Activated CD4-positive, alpha-beta T cell treated with anti-CD3 and anti-CD28 coated beads, Interleukin-2, amount 50 U/mL, for 24 hours (primary cell): ENCODE measurements at places on chromosomes 16 and 17.

DNA sequence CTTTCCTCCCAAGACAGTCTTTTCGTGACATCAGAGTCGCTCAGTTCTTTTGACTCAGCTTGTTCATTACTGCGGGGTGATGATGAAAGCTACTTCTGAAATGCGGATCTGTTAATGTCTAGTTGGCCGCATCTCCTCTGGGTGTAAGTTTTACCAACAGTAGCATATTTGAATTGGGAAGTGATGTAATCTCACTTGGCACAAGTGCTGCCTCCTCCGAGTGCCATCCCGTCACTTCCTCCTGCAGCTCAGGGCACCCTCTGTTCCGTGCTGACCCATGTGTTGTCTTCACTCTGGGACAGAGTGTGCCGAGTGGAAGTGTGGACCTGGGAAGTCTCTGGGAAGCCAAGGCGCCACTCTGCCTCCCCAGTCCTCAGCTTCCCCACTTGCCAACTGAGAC is 8.9 kb downstream of the ADAD2 start:
- no peak for DNase-seq

DNA sequence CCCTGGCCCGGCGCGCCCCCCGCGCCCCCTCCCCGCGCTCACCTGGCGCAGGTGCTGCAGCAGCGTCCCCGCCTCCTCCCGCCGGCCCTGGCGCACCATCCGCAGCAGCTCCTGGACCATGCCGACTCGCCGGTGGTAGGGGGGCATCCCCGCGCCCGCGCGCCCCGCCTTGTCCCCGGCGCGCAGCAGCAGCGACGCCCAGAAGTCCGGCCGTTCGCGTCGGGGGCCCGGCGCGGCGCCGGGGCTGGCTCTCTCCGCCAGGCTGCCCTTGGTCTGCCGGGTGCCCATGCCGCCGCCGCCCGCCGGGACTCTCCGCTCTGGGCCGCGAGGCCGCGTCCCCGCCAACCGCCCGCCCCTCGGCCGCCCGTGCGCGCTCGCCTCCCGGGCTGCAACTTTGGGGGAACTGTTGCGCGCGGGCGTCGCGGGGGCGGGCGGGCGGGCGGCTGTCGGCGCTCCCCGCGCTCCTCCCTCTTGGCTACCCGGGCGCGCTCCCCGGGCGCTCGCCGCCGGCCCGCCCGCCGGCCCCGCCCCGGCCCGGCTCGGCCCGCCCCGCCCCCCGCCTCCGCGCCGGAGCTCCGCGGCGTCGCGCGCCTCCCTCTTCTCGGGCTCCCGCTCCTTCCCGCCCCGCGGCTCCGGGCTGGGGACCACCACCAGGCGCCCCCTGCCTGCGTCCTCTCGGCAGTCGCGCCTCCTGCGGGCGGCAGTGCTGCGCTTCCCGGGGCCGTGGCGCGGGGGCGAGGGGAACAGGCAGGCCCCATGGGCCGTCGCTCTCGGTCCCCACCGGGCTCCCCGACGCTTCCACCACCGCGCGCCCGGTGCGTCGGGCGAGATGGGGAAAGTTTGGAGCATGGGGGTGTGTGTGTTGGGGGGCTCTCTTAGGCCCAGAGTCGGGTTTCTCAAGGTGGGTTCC is at the start of gene LRRC75A:
Gene LRRC75A (minus strand): TSS at position 491 of the 910 bp plus-strand sequence. CDS start 203 bp downstream, at position 288.
- no peak for DNase-seq

DNA sequence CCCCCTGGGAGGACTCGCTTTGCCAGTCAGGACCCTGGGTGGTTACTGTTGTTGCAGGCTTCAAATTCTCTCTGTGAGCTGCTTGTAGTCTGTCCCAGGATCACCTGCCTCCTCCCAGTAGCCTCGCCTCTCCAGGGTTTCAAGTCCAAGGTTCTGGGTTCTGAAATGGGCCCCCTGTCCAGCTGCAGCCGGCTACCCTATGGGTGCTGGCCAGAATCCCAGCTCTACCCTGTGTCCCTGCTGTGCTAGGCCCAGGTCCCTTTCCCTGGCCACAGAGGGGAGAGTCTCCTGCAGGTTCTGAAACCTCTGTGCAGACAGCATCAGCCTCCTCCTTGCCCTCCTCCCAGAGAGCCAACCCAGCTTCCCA is 21.4 kb downstream of the UNC13D start:
- no peak for DNase-seq

DNA sequence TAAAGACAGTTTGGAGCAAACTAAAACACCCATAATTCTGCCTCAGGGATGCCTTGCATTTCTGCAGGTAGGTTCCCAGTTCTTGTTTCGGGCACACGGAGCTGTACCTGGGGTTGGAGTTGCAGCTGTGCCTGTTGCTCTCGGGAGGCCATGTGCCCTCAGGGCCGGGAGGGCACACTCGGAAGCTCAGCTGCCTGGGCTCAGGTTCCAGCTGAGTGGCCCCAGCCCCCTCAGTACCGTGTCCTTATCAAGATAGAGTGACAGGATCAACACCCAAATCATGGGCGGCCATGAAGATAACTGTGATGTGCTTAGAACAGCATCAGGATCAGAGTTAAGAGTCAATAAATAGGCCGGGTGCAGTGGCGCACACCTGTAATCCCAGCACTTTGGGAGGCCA is 107.9 kb downstream of the SNX29 start:
- DNase-seq = no peak

- no peak for DNase-seq
Measured at GRCh38 chr17:58516644-58517377, 2.4 kb upstream of the MTMR4 start.

GRCh38 chr17:27418366-27418615 is 38.0 kb upstream of the KSR1 start:
- no peak for DNase-seq

- DNase-seq = no peak
Measured at GRCh38 chr16:86343027-86343795, 167.1 kb upstream of the FOXF1 start.

DNA sequence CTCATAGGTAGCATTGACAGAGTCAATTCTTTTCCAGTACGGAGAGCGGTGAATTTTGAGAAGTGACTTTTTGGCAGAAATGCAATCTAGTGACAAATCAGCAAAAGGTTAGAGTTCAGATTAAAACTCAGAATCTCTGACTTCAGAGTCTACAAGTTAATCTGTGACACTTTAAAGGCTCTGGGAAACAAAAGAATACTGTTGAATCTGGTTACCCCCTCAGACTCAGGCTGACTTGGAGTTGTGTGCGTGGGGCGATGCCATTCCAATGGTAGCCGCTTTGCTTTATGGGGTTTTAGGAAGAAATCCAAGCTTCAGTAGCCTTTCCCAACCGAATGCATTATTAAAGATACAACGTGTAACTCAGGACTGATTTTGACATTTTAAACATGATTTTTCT is 118.2 kb downstream of the CDH13 start:
- DNase-seq = no peak

GRCh38 chr16:353404-354290 is 1.1 kb upstream of the AXIN1 start:
- no peak for DNase-seq

DNA sequence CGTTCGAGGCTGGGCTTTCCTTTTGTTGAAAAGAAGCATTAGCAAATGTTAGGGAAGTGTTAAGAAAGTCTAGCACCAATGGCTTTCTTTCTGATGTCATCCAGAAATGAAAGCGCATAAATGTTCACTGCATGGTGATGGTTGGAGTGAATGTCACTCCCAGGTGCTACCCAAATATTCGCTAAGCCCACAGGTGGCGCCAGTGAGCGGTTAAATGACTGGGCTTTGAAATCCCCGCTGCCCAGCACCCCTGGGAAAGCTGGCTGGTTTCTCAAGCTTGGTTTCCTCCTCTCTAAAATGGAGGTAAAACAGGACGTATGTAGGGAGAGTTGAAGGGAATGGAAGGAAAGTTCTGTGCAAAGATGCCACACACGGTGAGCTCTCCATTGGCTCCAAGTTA is 104.4 kb downstream of the IRX5 start:
- no peak for DNase-seq

DNA sequence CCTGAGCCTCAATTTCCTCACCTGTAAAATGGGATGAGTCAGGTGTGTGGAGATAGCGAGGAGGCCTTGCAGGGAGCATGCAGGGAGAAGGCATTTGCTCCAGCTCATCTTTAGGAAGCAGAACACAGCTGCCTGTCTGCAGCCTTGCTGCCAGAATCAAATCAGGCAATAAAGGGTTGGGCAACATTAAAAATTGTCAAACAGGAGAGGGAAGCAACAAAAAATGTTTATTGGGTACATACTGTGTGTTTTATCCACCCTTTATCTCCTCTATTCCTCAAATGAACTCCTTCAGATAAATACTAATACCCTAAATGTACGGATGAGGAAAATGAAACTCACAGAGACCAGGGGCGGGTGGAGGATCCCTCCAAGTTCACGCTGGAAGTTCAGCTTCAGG is 12.2 kb downstream of the KRT16 start:
- no peak for DNase-seq

DNA sequence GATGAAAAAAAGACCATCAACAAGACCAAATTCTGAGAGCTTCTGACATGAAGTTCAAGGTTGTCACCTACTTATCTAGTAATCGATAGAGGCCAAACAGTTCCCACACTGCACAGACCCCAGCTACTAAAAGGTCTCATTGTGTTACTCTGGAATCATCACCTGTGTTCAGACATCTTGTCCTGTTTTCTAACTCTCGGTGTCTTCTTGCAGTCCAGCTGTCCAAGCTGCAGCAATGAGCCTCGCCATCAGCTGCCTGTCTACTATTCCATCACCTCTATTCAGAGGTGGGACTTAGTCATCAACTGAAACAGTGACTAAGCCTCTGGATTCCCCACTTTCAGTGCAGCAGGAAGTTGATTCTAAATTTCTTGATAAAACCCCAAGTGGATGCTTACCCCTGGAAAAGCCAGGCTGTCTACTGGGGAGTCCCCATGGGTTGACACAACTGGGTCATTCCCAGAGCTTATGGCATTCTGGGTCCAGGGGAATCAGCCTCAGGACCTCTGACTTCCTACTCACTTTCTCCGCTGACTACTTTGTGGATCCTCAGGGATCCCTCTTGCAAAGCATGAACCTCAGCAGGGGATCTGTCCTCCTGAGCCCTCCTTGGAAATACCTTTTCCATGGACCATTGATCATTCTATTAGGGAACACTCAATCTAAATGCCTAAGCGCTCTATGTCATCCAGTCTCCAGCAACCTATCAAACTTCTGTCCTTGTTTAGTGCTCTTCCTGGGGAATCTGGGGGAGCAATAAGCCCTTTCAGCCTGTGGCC is 46.5 kb downstream of the HNF1B start:
- DNase-seq = no peak

- no peak for DNase-seq
Measured at GRCh38 chr16:74372953-74373846, 2.9 kb upstream of the NPIPB15 start.

DNA sequence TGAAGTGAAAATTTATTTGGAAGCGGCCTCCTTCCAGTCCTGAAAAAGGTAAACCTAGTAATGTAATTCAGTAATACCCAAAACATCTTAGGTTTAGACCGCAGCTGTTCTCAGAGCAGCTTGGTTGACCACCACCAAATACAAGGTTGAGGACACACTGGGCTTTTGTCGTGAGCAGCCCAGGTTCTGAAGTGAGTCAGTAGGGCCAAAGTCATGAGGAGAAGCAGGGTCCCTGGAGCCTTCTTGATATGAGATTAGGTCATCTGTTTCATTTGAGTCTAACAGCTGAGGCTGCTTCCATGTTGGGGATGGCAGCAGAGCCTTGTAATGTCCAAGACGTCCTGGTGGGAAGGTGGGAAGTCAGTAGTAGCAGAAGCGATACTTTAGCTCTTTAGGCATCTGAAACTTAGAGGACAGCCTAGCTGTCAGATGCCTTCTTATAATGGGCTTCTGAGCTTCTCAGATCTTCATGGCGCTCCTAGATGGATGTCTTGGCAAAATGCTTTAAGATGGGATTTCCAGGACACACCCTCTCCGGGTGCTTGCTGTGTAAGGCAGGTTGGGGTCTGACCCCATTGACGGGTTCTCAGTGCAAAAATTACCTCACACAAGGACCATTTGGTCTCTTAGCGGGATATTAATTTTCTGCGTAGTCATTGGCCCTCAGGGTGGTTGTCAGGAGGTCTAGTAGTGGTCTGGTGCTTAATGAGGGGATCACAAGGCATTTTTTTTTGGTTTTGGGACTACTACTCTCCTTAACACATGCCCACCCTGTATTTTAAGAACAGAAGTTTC is 2.4 kb downstream of the ALKBH5 start:
- DNase-seq = no peak

GRCh38 chr17:74878658-74879057 is 5.9 kb upstream of the FDXR start:
- no peak for DNase-seq

GRCh38 chr17:49551221-49552069 is 24.2 kb upstream of the NXPH3 start:
- DNase-seq = no peak

DNA sequence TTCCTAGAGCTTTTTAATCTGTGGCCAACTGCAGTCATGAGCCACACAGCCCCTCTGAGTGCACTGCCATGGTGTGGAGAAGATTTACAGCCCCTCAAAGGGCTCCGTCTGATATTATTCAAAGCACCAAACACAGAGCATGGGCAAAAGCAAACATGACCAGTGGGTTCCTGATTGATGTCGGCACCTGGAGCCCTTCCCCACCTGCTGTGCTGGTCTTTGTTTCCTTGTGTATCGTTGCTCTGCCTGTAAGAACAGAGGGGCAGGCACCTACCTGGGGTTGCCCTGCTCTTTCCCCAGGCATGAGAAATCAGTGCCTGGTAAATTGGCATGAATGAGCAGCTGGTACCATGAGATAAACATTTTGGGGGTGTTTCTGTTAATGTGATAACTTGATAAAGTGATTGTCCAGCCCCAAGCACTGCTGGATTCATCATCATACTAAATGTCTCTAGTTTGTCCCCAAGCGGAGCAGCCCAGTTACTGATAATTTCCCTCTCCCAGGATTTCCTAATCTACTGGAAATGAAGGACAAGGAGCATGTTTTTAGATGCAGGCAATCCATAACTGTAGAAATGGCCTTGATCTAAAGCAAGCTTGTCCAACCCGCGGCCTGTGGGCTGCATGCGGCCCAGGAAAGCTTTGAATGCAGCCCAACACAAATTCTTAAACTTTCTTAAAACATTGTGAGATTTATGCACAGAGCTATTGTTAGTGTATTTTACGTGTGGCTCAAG is 5.0 kb upstream of the SPIRE2 start:
- DNase-seq = no peak

GRCh38 chr16:59339871-59340270 is 605.8 kb upstream of the GOT2 start:
- no peak for DNase-seq

DNA sequence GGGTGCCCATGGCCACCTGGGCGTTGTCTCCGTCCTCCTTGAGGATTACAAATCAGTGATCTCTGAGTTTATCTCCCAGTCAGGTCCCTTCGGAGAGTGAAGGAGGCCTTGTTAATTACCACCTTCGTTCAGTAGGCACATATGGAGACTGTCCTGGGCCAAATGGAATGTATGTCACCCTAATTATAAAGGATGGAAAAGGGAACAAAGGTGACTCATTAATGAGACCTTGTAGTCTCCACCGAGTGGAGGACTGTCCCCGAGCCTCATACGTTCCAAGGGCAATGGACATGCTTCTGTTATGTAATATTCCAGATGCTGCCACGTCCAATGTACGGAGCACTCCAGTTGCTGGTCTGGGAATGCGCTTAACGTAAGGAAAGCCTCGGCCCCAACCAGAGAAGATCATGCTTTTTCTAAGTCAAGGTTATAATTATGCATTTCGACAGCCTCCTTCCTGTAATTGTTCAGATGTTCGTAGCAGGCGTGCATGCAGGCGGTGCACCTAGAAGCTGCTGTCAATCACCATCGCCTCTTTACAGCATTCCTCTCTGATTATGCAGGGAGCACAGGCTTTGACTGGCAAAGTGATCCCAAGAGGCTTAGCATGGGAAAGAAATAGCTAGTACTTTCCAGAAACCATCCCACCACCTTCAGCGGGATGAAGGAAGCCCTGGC is 22.4 kb upstream of the SEC14L1 start:
- DNase-seq = no peak
